A549 treated with Mapracorat at 1 μM for 4 hours (cell line): ENCODE measurements at places on chromosomes 16 and 17. TPM values are rescaled to one million over a fixed set of nuclear protein-coding genes. Genes with fewer than 3 reads are reported as not detected.

MYH13 gene
- not detected in 5 replicates for total RNA-seq

BEAN1 gene
- total RNA-seq = 3.7 to 6.7 TPM (median 4.6 TPM) in 5 replicates

RNF167 gene
- total RNA-seq = 98.8 to 148 TPM (median 117 TPM) in 5 replicates

VMP1 gene
- total RNA-seq = 142 to 192 TPM (median 170 TPM) in 5 replicates

SLFN12 gene
- 0.11 TPM in 1 of 5 replicates, not detected in the others for total RNA-seq

CCL8 gene
- total RNA-seq = not detected in 5 replicates

UTS2R gene
- not detected in 5 replicates for total RNA-seq

KRT39 gene
- total RNA-seq = not detected in 5 replicates

MARCHF10 gene
- total RNA-seq = 0.82 to 2.2 TPM (median 1.7 TPM) in 5 replicates

SLC38A8 gene
- not detected in 5 replicates for total RNA-seq

CCT6B gene
- 1.4 to 2.0 TPM (median 1.6 TPM) in 5 replicates for total RNA-seq

CASKIN1 gene
- total RNA-seq = 0.33 to 1.1 TPM (median 0.49 TPM) in 5 replicates

PLEKHM1 gene
- total RNA-seq = 19.4 to 25.7 TPM (median 23.3 TPM) in 5 replicates

MEIOB gene
- 1.1 to 1.9 TPM (median 1.4 TPM) in 5 replicates for total RNA-seq

HOXB8 gene
- 6.2 to 8.3 TPM (median 7.0 TPM) in 5 replicates for total RNA-seq

CD300A gene
- total RNA-seq = 0.22 TPM in 1 of 5 replicates, not detected in the others

MMP15 gene
- total RNA-seq = 30.3 to 45.9 TPM (median 42.3 TPM) in 5 replicates
